Keratinocyte (primary cell): ENCODE measurements at places on chromosomes 1 and 21.

DNA sequence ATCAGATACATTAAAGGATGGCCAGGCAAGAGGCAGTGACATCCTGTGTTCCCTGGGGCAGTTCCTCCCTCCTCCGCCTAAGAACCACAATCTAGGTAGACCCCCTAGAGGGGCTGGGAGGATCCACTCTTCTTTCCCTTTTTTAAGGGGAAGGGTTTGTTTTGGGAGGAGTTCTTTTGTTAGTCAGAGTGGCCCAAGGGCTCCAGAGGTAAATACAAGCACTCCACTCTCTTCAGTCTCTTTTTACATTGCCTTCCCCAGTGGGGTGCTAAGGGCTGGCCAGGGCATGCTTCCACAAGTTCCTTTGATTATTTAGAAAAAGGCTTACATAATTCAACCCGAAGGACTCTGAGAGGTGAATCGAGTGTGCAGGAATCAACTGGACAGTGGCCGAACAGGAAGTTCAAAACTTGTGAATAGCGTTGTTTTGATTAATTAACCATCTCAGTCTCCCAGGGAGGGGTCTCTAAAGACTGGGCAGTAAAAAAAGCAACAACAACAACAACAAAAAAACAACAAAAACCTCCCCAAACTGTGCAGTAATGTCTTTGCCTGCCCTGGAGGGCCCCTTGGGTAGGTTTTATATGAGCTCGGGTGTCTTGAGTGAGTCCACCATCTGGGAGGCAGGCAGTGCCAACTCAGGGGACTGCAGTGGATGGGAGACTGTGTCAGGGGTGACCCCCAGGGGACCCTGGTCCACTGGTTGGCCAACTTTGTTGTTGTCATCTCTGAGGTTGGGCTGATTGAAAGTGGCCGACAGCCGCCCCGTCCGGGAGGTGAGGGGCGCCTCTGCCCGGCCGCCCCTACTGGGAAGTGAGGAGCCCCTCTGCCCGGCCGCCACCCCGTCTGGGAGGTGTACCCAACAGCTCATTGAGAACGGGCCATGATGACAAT lies 33.2 kb upstream of the ENO1 start:
- no peak for DNase-seq

DNA sequence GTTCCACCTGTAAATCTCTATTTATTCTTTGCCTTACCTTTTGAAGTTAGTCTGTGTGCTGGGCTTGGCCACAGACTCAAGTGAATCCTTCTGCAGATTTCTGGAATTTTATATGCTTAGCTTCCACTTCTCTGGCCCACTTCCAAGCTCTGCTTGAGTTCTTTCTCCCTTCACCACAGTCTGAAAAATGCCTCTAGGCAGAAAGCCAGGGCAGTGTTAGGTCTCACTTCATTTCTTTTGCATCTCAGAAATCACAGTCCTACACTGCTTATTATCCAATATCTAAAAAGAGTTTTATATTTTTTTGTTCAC lies 48.9 kb downstream of the INKA2 start:
- DNase-seq = no peak

DNA sequence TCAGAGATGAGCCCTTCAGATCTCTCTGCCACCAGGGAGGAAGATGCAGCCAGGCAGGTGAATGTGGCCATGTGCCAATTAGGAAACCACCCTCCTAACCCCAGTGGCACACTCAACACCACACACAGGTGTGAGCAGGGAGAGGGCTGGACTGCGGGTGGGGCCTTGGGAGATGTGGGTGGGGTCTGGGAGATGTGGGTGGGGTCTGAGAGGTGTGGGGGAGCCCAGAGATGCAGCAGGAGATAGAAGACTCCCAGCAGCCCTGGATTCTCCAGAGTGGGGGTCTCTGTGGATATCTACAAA lies 43.2 kb upstream of the COL6A1 start:
- no peak for DNase-seq

GRCh38 chr21:41897047-41897669 lies 18.0 kb upstream of the PRDM15 start:
- no peak for DNase-seq

DNA sequence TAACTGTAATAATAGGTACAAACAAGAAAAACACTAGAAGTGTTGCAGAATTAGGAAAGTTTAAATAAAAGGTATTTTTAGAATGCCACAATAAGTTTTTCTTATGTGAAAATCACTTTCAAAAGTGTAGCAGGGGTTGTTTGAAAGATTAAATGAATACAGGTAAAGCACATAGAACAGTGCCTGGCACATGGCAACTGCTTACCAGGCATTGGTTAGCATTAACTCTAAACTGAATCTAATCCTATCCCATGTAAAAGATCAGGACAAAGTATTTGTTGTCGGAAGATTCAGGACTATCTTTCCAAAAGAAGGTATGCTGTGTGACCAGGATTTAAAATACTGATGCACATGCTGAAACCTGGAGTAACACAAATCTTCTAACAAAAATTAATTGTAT lies 3.3 kb downstream of the AKT3 start:
- DNase-seq = no peak
